ENCODE measurements at places on chromosomes 5 and 9.

- DNase-seq, result no peak
Measured at GRCh38 chr9:6925836-6926235, 168.1 kb downstream of the KDM4C start.

GRCh38 chr5:169610606-169611005 is 26.5 kb upstream of the DOCK2 start:
- no peak for DNase-seq

GRCh38 chr5:67520161-67520908 is 323.7 kb upstream of the CD180 start:
- DNase-seq, result no peak

GRCh38 chr9:127021664-127022363 is 100.6 kb downstream of the ANGPTL2 start:
- DNase-seq, result no peak

GRCh38 chr9:86405926-86406325 is 51.7 kb upstream of the TUT7 start:
- peak; percentile 21 for DNase-seq

DNA sequence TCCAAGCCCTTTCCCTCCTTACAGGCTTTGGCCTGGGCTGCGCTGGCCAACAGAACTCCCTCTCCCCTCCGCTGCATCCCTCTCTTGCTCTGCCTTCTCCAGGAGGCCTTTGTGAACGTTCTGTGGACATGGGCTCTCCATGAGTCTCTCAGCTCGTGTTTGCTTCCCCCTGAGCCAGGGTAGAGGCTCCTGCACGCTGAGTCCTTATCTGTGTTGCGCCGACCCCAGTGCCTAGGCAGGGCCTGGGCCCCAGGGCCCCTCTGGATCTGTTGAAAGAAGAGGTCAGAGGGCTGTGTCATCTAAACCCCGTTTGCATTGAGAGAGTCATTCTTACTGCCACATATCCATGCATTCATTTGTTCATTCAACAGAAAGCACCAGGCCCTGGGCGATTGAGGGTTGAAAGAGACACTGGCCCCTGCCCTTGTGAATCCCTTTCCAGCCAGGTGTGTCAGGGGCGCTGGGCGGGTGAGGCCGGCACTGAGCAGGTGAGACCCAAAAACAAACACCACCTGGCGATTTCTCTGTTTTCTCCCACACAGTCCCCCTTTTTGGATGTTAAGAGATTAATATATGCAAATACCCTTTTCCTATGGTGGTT is 111.2 kb upstream of the IER5L start:
- no peak for DNase-seq

DNA sequence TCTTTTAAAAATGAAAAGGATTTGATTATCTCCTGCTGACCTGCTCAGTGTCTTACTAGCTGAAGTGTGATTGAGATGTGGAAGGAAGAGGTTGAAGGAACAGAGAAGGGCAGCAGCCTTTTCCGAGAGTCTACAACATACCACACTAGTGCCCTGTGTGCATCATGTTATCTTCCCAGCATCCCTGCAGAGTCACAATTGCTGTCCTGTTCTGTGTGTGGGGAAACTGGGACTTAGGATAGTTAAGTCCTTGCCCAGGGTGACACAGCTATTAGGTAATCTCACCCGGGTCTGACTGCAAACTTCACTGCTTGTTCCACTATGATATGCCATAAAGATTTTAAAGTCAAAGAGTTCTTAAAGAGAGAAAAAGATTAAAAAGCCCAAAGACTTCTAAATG is 55.8 kb downstream of the FAM78A start:
- no peak for DNase-seq

DNA sequence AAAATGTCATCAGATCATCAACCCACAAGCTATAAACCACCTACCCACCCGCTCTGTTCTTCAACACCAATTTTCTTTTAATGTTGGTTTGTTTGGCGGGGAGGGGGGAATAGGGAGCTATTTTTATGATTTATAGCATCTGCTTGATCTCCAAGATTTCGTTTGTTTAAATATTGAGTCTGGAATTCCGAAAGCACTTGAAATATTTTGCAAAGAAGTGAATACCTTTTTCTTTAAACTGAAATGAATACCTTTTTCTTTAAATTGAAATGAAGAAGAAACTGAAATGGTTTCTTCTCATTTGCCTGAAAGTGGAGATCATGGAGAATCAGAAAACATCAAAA is 49.0 kb upstream of the TENT2 start:
- no peak for DNase-seq

DNA sequence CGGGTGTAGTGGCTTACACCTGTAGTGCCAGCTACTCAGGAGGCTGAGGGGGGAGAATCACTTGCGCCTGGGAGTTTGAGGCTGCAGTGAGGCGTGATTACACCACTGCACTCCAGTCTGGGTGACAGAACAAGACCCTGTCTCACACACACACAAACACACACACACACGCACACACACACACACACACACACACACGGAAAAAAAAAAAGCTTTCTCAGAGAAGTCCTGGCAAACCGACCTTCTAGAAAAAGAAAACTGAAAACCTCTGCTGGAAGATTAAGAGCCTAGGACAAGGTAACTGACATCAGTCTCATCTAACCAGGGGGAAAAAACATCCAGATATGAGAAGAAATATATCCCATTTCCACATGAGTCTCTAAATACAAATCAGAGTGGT is 140.3 kb upstream of the RETREG1 start:
- no peak for DNase-seq

GRCh38 chr5:149849966-149850910 is 94.4 kb downstream of the PDE6A start:
- no peak for DNase-seq

- DNase-seq, result no peak
Measured at GRCh38 chr5:33337637-33337992, 103.2 kb upstream of the TARS1 start.

DNA sequence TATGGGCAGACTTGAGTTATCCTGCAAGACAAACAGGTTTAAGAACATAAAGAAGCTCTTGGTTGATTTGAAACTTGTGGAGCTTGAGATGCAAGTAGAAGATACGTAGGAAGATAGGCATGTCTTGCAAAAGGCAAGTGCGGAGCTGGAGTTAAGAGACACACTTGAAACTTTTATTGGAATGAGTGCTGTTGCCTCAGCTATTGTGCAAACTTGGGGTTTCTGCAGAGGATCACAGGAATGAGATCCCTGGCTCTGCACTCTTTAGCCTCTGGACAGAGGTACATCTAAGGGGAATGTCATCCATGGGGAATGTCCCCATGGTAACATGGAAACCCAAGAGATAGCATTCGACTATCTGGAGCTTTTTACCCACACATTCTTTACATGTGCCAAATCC is 121.1 kb downstream of the ADCY2 start:
- no peak for DNase-seq

Measured in NCI-H460 (cell line).